ENCODE measurements at places on chromosomes 11 and 22.

DNA sequence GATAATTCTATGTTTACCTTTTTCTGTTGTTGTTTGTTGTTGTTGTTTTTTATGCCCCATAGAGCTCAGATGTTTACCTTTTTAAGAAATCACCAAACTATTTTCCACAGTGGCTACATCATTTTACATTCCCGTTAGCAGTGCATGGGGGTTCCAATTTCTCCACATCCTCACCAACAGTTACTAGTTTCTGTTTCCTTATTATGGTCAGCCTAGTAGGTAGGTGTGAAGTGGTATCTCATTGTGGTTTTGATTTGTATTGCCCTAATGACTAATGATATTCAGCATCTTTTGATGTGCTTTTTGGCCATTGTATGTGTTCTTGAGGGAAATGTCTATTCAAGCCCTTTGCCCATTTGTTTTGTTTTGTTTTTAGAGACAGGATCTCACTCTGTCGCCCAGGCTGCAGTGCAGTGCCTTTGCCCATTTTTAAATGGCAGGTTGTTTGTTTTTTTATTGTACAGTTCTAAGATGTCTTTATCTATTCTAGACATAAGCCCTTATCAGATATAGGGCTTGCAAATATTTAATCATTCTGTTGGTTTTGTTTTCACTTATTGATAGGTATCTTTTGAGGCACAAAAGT lies 27.5 kb downstream of the CHEK2 start:
- DNase-seq, result no peak

DNA sequence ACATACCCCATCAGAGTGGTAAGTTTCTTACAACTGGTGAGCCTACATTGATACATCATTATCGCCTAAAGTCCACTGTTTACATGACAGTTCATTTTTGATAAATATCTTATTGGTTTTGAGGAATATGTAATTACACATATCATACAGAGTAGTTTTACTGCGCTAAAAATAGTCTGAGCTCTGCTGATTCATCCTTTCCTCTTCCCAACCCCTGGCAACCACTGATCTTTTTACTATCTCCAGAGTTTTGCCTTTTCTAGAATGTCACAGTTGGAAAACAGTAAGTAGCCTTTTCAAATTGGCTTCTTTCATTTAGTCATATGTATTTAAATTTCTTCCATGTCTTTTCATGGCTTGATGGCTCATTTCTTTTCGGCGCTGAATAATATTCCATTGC lies 112.8 kb downstream of the LARGE1 start:
- no peak for DNase-seq

- DNase-seq, result no peak
These were observed 3.9 kb upstream of the CDC42BPG start for GRCh38 chr11:64848214-64848825.

GRCh38 chr11:94740083-94741021 lies 27.8 kb upstream of the AMOTL1 start:
- no peak for DNase-seq

GRCh38 chr11:113474362-113475159 lies 637 bp downstream of the DRD2 start:
- peak; percentile 25 for DNase-seq

- no peak for DNase-seq
These were observed 58.2 kb upstream of the HORMAD2 start for GRCh38 chr22:30021881-30022619.

DNA sequence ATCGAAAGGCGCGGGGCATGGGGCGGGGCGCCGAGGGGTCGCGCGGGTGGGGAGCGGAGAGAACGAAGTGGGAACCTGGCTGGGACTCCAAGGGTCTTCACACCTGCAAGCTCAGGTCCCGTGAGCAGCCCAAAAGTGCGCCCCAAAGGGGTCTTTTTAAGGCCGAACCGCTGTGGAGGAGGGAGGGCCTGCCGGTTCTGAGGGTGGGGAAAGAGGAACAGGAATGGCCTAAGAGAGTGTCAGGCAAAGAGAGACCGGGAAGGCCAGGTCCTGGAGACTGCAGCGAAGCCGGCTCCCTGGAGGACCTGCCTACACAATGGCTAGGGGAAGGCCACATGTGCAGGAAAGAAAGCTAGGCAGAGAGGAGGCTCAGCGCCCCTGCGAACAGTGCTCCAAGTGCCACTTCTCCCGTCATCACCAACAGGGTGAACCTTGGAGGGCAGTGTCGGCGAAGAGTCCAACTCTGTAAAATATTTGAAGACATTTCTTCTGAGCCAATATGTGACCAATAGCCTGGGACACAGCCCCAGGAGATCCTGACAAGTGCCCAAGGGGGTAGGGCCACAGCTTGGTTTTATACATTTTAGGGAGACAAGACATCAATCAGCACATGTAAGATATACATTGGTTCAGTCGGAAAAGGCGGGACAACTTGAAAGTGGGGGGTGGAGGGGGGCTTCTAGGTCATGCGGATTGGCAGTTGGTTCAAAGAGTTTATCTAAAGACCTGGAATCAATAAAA lies 710 bp upstream of the DGCR2 start:
- DNase-seq, result no peak

DNA sequence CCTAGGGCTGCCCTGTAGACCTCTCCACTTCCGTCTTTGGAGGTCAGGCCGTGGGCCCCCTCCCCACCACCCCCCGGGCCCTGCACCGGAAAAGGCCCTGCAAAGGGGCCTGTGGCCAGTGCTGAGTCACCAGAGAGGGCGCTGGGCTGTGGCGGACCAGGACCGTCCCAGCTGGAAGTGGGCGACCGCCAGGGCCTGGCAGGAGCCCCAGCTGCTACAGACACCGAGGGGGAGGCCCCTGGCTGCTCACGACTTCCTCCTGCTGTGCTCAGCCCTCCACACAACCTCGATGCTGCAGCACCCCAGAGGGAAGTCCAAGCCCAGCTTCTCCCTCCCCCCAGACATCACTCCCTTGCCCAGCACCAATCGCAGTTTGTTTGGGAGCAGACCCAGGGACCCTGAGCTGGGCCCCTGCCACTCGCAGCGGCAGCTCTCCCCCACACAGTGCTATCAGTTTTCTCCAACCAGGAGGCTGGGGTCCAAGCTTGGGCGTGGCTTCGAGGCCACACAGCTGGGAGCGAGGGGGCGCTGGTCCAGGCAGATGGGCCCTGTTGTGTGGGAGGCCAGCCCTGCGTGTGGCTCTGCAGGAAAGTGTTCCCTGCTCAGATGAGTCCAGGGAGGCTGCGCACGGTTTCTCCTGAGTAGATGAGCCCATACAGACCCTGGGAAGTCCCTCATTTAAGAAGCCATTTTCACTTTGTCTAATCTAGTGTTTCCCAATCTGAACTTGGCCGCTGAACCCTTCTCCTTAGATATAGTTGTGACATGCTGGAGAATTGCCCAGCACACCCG lies 5.6 kb upstream of the SH3BP1 start:
- peak; percentile 72 for DNase-seq

DNA sequence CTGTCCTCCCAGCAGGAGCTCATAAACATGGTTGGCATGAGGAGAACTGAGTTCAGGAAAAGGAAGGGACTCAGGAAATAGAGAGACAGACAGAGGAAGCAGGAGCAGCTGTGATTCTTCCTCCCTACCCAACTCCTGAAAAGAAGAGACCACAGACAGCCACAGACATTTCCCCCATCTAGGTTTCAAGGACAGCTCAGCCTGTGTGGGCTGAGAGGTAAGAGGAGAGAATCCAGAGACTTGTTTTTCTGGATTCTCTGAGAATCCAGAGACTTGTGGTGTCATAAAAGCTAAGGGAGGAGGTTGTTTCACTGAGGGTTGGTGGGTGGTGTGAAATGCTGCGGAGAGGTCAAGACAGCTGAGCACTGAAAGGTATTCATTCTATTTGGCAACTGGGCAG lies 19.0 kb upstream of the STK33 start:
- DNase-seq, result no peak

GRCh38 chr22:47020166-47020565 lies 257.7 kb downstream of the TBC1D22A start:
- no peak for DNase-seq

GRCh38 chr11:15826826-15827225 lies 529.5 kb downstream of the SOX6 start:
- DNase-seq, result peak; percentile 35

- DNase-seq, result no peak
These were observed 101.6 kb downstream of the CCDC81 start for GRCh38 chr11:86476109-86476861.

DNA sequence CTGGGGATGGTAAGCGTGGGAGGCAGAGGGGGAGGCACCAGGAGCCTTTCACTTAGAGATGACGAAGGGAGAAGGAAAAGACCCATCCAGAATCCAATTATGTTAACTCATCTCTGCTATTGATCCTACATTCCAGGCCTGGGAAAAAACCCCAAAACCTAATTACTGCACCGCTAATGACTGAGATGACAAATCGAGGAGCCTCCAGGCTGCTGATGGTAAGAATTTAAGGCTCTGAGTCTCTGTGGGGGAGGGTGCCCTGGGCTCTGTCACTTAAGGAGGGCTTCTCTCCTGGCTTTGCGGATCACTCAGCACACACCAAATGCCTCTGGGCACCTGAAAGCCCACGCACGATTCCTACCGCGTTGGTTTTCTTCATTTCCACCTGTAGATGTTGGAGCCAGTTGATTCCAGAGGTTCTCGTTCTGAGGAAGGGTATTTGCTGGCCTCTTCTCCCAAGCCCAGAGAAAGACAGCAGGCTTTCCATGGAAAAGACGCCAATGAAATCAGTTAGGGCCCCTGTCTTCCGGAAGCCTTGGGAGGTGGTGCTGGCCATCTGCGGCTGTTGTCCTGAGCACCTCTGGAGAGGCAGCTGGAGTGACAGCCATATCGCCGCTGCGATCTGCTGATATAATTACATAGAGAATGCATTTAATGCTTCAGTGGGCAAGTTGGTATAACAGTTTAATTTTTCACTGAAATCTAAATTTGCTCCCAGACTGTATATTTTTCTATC lies 751.2 kb downstream of the BRD1 start:
- no peak for DNase-seq

DNA sequence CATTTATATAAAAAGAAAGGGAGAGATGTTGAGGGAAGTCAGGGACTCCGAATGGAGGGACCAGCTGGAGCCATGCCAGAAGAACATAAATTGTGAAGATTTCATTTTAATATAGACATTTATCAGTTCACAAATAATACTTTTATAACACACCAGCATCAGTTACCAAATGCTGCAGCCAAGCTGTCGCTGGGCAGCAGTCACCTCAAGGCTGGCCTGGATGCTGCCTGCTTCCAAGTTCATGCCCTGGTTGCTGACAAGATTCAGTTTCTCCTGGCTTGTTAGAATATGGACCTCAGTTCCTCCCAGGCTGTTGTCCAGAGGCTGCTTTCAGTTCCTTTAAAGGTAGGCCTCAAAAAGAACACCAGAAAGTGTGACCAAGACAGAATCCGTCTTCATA lies 30.8 kb upstream of the ALDH3B2 start:
- no peak for DNase-seq

DNA sequence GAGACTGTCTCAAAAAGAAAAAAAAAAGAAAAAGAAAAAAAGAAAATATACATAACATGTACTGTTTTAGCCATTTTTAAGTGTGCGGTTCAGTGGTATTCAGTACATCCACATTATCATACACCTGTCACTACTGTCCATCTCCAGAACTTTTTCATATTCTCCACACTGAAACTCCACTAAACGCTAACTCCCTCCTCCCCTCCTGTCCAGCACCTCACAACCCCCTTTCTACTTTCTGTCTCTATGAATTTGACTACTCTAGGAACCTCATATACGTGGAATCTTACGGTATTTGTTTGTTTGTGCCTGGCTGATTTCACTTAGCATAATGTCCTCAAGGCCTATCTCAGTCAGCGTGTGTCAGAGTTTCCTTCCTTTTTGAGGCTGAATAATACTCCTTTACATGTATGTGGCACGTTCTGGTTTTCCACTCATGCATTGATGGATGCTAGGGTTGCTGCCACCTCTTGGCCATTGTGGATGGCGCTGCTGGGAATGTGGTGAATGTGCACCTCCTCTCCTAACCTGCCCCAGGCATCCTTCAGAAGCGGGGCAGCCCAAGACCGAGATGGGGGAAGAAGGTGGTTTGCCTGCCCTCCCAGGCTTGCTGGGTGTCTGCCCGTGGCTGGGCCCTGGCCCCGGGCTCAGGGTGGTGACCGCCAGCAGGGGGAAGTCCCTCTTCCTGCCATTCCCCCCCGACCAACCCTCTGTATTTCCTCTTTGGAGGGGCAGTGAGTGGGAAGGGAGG lies 60.5 kb downstream of the BCR start:
- DNase-seq, result no peak

DNA sequence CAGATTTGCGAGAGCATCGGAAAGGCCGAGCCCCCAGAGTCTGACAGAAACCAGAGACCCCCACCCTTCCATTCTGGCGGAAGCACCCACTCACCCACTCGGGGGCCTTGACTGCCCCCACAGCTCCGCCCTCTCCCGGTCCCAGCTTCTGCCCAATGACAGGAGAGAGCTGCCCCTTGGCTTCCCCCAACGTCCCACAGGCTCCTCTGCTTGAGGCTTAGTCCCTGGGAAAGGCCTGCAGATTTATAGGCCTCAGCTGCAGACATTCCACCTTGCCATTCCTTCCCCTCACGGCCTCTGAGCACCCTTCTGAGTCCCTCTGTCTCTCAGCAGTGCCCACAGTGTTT lies 125.0 kb upstream of the NCAM1 start:
- DNase-seq, result no peak

GRCh38 chr11:112759418-112759817 lies 201.8 kb upstream of the NCAM1 start:
- DNase-seq, result no peak

DNA sequence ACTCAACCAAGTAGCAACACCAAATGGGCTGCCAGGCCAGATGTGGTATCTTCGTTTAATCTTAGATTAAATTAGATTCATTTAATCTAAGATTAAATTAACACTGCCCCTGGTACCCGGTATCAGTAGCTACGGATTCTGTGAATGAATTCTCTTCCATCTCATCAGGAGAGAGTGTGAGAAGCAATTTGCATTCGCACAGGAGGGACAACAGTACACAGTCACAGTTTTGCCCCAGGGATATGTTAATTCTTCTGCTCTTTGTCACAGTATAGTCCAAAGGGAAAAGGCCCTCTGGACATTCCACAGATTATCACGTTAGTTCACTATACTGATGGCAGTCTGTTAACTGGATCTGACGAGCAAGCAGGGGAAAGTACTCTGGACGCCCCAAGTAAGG lies 22.9 kb downstream of the ASCL2 start:
- no peak for DNase-seq

GRCh38 chr11:1302461-1303125 lies 6.8 kb downstream of the TOLLIP start:
- DNase-seq, result no peak

GRCh38 chr11:84103096-84103495 lies 816.9 kb upstream of the CCDC90B start:
- DNase-seq, result no peak
